Thyroid gland (tissue), 4 donors: ENCODE measurements at places on chromosomes 1 and 21.

DNA sequence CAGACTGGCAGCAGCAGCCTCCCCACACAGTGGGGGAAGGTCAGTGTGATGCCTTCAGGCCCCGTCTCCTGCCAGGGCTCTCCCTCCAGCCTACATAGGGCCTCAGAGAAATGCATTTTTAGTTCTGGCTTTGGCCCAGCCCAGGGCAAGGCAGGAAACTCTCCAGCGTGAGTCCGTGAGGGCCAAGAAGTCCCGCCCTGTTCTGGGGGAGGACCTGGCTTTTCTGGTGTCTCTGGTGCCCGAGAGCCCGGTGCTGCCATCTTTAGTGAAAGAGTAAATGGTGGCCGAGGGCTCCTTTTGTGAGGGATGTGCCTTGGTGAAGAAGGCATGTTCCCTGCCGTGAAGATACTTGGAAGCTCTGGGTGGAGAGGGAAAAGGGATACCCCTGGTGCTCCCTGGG is 14.8 kb upstream of the DIP2A start:
- no peak for DNase-seq

- DNase-seq: no peak
Observed at GRCh38 chr1:32398401-32398800, 4.2 kb upstream of the BSDC1 start.

GRCh38 chr1:36961062-36961615 is 73.2 kb downstream of the GRIK3 start:
- no peak for DNase-seq

DNA sequence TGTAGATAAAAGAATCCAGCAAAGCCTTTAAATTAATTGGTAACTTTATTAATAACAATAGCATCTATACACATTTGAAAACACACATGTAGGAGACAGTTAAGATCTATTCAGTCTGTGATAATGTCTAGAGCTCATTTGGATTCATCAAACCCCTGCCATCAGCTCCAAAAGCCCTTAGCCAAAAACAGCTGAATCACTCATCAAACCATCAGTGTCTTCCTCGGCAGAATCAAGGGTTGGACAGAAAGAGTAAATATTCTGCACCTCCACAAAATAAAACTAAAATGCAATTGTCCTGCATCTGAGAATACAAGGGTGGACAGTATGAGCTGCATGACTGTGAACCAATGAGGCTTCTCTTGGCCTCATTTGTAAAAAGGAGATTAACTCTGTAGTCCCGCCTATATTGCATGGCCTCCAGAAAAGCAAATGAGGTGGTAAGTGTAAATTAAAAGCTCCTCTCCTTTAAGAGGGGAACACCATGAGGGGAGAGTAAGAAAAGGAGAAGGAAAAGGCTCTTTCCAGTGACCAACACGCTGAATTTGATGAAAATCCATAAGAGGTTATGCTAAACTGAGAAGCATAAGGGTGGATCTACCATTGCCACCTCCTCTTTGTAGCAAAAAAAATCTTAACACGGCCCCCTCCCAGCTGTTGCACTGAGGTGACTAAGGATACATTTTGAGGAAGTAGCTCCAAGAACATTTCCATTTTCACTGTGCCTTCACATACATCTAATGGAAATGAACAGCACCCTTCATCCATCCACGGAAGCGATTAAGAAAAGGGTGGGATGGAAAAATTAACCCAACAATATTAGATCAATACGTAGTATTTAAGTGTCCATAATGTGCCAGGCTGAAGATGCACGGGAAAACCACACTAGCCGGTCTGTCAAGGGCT is 14.7 kb upstream of the BOLA1 start:
- no peak for DNase-seq

DNA sequence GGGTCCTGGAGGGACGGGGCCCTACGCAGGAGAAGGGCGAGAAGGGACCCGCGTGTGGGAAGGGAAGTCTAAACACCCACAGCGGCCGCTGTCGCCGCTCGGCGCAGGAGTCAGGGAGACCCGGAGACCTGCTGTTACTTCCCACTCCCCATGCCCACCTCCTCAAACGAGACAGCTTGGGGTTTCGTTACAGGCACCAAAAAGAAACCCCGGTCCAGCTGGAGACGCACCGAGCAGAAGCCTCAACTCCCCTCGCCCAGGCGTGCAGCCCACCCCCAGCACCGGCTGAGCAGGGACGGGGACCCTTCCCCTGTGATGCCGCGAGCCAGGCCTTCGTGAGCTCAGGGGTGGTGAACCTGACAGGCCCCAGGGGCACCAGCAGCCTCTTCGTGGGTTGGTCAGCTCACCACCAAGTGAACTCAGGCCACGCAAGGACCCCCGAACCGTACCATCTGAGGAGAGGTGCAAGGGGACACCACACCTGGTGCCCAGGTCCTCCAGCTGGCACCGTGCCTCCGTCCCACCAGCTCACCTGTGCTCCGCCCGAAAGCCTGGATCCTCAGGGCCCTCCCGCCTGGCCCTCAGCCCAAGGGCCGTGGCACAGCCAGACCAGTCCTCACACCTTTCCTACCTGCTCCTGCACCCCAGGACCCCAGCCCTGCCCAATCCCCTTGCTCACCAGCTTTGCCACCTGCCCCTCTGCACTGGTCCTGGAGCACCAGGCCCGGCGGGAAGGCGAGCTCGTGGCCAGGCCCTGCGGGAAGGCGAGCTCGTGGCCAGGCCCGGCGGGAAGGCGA is 5.0 kb downstream of the SDF4 start:
- no peak for DNase-seq

DNA sequence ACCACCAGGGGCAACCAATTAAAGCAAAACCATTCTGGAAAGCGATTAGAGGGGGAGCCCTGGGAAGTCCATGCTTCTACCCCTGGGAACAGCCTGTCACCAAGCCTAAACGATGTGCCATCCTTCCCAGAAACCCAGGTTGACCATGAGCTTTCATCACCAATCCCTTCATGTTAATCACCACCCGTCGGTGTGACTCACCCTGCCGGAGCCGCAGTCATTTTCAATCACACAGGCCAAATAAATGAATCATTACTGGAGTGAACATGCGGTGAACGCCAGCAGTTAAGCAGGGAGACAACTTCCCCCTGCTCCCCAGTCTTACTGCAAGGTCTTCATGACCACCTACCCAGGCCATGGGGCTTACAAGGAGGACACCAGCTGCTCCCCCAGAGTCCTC is 308.8 kb downstream of the AJAP1 start:
- DNase-seq: no peak

- DNase-seq: no peak
Observed at GRCh38 chr1:33685256-33685655, 178.6 kb upstream of the HMGB4 start.

DNA sequence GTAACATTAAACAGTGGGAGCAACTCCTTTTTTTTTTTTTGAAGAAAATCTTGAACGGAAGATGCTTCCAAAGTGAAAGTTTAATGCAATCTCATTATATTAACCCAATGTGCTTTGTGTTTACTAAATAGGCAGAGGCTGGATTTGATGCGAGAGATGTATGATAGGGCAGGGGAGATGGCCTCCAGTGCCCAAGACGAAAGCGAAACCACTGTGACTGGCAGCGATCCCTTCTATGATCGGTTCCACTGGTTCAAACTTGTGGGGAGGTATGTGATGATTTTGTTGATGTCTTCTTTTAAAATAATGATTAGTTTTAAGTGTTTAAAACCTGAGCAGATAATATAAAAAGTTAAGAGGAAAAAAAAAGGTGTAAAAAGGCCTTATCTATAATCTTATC is 74.2 kb upstream of the PGD start:
- no peak for DNase-seq

GRCh38 chr1:185281245-185281644 is 35.8 kb downstream of the IVNS1ABP start:
- DNase-seq: no peak

DNA sequence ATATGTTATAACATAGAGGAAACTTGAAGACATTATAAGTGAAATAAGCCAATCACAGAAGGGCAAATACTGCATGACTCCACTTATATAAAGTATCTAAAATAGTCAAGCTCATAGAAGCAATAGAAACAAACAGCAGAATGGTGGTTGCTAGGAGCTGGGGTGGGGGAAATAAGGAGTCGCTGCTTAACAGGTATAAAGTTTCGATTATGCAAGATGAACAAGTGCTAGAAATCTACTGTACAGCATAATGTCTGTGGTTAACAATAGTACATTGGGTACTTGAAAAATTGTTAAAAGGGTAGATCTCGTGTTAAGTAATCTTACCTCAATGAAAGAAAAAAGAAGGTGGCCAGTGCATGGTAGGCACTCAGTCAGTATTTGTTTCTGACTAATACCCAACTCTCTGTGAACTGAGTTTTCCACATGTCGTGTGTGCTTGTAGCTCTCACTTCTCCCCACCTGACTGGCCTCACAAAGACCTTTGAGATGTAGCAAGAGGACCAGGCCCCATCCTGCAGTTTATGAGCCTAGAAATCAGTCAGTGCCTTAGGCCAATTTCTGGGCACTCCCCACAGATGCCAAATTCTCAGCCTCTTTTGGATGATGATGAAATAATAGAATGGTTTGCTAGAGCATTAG is 14.7 kb upstream of the SPRR5 start:
- DNase-seq: no peak

- no peak for DNase-seq
Observed at GRCh38 chr1:78281580-78281979, 209.2 kb upstream of the PTGFR start.

DNA sequence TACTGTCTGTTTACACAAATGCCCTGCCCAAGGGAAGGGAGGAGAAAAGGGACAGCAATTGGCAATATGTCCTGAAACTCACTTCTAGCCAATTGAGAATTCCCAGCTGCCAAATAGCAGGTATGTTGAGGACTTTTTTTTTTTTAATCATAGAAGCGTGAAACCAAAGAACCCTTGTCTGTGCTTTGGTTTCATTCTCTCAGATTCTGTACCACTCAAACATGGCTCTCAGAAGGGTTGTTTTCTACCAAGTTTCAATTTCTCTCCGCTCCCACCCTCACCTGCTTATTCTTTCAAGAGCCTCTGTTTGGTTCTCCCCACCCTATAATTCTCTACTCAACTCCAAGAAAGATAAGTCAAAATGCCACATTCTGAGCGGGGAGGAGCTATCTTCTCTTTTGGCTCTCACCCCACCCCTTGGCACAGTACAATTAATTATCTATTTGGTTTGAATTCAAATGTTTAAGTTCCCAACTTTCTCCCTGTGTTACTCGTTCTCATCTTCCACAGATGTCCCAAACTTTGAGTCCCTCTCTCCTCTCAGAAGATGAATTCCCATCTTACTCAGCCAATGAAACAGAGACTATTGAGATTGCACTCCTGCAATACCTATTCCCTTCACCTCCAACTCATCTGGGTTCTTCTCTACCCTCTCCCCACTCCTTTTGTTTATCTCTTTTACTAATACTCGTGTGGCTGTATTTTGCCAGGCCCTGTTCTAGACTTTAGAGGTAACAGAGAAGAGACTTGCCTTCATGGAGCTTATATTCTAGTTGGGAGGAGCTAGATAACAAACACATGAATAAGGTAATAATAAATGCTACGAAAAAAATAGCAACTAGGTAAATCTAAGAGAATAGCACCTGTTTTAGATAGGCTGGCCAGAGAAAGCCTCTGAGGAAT is 3.9 kb upstream of the TP53BP2 start:
- peak; percentile 40 for DNase-seq

GRCh38 chr1:14956579-14957195 is 196.9 kb upstream of the TMEM51 start:
- no peak for DNase-seq

- no peak for DNase-seq
Observed at GRCh38 chr1:29029667-29030066, 94.0 kb downstream of the TMEM200B start.

DNA sequence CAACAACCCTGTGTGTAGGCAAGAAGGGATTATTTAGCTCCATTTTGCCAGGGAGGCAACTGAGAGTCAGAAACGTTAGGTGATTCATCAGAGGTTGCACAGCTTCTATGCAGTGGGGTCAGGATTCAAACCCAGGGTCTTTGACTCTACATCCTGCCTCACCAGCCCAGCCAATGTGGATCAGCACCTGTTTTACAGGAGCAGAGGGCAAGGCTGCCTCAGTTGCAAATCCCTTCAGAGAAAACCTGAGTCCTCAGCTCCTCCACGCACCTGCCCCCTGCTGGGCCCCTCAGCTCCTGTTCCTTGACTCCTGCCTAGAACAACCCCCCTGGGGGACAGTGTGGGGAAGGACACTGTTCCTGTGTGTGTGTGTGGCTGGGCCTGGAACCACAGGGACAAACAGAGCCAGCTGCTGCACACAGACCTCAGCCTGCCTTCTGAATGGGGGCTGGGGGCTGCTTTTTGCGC is 61.6 kb downstream of the LRRN2 start:
- no peak for DNase-seq

GRCh38 chr1:63779338-63780211 is 5.8 kb downstream of the ROR1 start:
- no peak for DNase-seq

- DNase-seq: no peak
Observed at GRCh38 chr1:209241487-209241886, 342.0 kb upstream of the CAMK1G start.

GRCh38 chr1:240499012-240499411 is 112.9 kb downstream of the GREM2 start:
- no peak for DNase-seq

GRCh38 chr1:34800214-34800613 is 7.4 kb downstream of the GJA4 start:
- DNase-seq: no peak

DNA sequence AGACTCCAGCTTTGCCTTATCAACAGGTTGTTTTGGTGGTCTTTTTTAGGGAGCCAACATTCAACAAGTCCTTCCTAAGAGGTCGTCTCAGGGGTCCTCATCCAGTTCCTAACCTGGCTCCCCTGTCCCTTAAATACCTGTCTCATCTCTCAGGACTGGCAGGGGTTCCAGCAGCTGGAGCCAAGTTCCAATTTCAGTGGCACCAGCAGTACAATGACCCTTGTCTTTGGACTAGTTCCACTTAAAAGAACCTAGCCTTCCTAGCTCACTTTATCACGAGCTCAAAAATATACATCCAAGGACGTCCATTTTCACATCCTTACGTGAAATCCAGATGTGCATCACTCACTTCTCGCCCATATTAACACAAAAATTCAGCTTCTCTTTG is 18.7 kb upstream of the TRAF3IP3 start:
- DNase-seq: no peak

GRCh38 chr1:110548381-110548780 is 29.4 kb upstream of the KCNA10 start:
- DNase-seq: peak; percentile 30
